ENCODE measurements at places on chromosomes 16 and 17. TPM values are rescaled to one million over a fixed set of nuclear protein-coding genes. Genes with fewer than 3 reads are reported as not detected.

DNA sequence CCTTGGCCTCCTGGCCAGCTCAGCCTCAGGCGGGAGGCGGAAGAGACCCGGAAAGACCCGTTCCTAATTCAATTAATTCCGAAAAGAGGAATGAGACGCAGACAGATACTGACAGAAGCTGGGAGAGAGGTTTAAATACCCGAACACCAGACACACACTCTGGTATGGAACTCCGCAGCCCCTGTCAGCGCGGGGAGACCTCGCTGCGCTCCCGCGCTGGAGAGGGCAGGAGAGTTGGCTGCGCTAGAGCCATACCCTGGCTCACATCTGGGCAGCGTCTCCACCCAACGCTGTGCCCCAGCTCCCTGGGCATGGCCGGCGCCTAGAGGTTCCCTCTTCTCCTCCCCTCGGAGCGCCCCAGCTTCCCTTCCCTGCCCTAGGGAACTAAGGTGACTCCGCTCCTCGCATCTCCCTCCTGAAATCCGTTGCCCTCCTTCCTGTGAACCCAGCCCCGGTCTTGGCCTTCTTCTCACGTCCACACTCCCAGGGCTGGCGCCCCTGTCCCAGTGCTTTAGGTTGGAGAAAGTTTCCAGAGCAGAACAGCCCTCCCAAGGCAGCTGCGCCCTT lies 8.0 kb downstream of the NEUROD2 start:
- DNase-seq = no peak

GRCh38 chr16:88905563-88905962 lies 39.1 kb upstream of the PABPN1L start:
- no peak for DNase-seq

GRCh38 chr16:2777903-2778629 lies 986 bp upstream of the ELOB start:
- peak; percentile 17 for DNase-seq

DNA sequence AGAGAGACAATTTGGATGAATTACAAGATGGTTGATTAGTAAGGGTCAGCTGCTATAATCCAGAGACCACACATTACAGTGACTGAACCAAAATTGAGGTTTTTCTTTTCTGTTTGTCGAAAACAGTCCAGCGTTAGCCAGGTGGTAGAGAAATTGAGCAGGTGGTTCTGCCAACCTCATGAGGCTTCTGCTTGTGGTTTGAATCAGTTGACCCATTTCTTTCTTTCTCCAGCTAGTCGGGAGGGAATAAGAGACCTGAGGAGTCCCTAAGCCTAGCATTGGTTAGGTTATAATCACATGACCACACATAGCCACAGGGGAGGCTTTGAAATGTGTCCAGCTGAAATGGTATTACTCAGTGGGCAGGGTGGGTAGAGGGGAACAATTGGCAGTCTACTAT lies 504.6 kb downstream of the HS3ST4 start:
- no peak for DNase-seq

GRCh38 chr16:19677402-19677801 lies 40.6 kb downstream of the KNOP1 start:
- no peak for DNase-seq

GRCh38 chr16:31077024-31077423 lies 2.8 kb downstream of the ZNF646 start:
- no peak for DNase-seq

The PMFBP1 gene
- 3.6 TPM for polyA plus RNA-seq

The SLC16A11 gene
- 0.09 TPM for polyA plus RNA-seq

All from muscle of arm (tissue), 14 donors.